ENCODE measurements at places on chromosomes 12 and 14.

GRCh38 chr14:76117789-76118484, 33.8 kb upstream of the GPATCH2L start:
- no peak for DNase-seq

DNA sequence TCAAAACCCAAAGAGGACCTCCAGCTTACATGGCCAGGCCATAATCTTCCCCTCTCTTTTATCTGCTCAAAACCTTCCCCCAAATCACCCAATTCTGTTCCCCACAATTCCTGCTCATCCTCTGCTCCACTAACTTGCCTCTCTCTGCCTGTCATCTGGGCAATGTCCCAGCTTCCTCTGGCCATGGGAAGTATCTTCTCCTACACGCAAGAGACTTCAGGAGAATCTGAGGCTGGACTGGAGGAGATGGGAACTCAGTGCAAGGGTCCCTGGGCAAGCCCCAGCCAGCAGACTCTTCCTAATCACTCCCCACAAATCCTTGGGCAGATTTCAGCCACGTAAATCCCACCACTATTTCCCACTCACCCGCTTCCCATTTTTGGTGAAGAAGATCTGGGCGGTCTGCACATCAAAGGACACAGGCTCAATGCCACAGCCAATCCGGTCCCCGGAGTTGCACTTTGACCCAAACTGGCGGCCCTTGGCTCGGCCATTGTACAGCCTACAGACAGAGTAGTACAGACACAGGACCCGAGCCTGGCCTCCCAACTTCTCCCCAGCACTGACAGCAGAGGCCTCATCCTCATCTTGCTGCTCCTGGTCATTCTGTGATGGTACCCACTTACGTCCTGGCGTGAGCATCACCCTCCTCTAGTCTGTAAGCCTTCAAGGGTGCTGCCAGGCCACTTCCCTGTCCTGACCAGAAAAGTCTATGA, 4.7 kb downstream of the SPRYD3 start:
- DNase-seq, result no peak

- no peak for DNase-seq
Observed at GRCh38 chr12:124165695-124166094, 129.2 kb upstream of the RFLNA start.

DNA sequence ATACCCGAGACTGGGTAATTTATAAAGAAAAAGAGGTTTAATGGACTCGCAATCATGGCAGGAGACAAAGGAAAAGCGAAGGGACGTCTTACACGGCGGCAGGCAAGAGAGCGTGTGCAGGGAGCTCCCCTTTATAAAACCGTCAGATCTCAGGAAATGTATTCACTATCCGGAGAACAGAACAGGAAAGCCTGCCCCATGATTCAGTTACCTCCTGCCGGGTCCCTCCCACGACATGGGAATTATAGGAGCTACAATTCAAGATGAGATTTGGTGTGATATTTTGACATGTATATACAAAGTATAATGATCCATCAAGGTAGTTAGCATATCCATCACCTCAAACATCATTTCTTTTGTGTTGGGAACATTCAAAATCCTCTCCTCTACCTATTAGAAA, 2.3 kb upstream of the CDCA4 start:
- DNase-seq, result no peak

DNA sequence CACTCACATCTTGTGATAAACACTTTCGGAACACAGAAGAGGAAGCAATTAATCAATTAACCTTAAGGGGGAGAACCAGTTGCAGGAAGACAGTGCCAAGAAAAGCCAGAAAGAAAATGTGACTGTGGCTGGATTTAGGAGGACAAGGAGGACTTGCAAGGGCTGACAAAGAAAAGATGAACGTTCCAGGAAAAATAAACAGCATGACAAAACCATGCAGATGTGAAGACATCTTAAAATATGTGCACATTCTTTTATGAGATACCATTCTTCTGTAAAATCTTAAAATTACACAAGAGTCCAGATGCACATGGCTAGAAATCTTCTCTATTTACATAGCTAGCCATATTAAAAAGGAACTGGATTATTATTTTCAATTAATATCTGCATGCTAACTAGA, 33.4 kb downstream of the KITLG start:
- no peak for DNase-seq

DNA sequence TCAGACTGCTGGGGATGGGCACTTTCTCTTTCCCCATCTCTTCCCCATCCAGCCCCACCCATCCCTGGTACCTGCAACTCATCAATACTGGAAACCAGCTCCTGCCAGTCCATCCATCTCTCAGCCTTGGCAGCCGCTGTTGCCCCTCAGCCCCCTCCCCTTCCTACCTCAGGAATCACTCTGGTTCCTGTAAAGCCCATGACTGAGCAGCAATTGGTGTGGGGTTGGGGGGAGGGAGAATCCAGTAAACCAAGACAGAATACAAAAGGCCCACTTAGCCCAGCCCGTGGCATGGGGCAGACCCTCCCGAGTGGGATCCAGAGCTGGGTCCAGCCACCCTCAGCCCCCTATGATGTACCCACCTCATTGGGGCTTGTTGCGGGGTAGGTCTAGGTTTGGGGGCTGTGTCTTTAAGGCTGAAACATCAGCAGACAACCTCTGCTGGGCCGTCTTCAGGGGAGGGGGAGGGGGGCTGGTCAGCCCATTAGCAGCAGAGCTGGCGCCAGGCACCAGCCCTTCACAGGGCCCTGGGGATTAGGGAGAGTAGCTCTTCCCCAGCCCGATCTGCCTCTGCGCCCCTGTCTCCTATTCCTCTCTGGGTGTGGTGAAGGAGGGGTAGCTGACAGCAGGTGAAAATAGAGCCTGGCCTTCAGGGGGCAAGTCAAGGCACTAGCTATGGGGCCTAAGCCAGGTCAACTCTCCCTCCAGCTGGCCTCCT, 702 bp upstream of the PRPH start:
- DNase-seq, result no peak

All from mucosa of gallbladder (tissue), 1 donor.